ENCODE measurements at places on chromosomes 13 and 19.

DNA sequence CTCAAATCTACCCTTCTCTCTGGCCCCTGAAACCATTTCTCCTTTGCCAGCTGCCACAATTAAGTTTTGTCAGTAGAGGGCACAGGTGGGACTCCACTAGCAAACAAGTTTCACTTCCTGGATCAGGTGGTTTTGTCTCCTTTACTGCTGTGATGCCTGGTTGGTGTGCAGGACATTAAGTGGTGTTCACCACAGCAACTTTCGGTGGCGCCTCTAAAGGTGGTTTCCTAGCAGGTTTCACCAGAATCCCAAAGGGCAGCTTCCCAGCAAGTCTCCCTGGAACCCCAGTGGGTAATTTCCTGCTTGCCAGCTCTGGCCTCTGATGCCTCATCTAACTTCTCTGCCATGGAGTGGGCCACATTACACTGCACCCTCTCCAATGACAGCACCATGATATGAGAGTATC lies 16.6 kb downstream of the MED4 start:
- DNase-seq = no peak

DNA sequence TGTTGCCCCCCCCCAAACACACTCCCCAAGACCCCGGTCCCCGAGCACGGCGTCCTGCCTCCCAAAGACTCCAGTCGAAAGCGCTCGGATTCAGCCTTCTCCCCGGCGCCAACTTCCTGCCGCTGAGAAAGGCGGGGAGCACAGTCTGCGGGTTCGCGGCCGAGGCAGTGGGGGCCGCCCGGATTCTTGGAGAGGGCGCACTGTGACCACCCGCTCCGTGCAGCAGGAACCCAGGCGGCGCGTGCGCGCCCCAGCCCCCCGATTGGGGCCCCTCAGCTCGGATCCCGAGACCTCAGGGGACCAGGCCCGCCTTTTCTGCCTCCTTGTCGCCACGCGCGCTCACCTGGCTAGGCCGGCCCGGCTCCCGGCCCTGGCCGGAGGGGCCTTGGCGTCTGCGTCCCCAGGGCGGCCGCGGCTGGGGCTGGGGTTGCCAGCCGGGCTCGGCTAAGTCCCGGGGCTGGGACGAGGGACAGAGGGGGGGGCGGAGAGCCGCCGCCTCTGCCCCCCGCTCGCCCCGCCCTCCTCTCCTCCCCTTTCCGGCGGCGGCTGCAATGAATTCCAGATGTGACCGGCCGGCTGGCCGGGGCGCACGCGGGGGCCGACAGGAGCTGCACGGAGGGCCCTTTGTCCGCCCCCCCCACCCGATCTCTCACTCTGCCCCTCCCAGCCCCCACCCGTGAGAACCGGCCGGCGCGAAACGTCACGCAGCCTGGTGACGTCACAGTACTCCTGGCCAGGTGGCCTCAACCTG lies at the start of gene S1PR2:
Gene S1PR2 (minus strand): TSS at position 471 of the 751 bp plus-strand sequence. CDS start 6,426 bp downstream, outside the sequence.
- peak; percentile 38 for DNase-seq

DNA sequence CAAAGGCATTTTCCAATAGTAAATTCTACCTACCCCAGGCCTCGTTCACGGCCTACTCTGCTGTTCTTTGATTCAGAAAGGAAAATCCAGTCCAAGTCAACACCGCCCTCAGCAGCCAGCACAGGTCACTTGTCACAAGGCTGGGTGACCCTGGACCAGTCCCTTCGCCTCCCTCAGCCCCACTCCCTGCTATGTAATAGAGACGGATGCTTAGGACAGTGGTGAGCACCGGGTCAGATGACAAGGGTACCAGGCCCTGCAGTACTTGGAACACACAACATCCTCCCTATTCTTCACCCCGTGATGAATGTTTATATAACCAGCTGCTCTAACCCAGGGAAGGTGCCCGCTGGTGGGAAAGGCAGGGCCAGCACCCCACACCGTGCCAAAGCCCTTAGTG lies 14.3 kb downstream of the LATS2 start:
- DNase-seq = no peak

- peak; percentile 36 for DNase-seq
Observed at GRCh38 chr19:55809381-55810058, 22.3 kb downstream of the NLRP11 start.

- DNase-seq = no peak
Observed at GRCh38 chr13:108527844-108528243, 101.6 kb upstream of the MYO16 start.

- DNase-seq = no peak
Observed at GRCh38 chr13:62433660-62434059, 1018.0 kb upstream of the PCDH20 start.

DNA sequence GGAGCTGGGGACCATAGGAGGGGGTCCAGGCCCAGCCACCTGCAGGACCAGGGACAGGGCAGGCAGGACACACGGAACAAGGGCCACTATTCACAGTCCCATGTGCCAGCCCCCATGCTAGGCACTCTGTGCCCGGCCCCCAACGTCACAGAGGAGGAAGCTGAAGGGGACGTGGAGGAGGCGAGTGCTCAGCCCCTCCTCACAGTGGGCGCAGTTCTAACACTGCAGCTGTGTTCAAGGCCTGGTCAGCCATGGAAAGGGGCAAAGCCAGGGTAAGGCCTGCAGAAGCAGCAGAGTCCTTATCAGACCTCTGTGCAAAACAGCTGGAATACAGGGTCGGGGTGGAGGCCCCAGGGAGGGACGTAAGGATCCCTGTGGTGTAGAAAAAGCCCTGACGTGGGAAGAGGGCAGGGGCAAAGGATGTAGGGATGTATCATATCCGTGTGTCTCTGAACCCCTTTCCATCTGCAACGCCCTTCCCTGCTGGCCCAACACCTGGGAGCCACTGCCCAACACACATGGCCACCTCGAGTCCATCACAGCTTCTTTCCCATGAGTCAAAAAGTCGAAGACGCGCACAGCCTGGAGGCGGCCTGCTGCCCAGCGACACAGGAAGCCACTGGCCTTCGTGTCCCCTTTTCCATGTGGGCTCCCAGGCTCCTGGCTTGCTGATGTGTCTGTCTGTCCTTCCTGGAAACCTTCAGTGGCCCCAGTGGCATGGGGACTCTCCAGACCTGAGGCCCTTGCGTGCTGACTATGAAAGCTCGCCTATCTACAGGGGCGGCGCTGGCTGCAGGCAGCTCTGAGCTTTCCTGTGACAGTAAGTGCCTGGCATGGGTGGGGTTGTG lies 28.0 kb downstream of the SH3GL1 start:
- no peak for DNase-seq

GRCh38 chr13:72457151-72457550 lies 270.3 kb downstream of the MZT1 start:
- no peak for DNase-seq

DNA sequence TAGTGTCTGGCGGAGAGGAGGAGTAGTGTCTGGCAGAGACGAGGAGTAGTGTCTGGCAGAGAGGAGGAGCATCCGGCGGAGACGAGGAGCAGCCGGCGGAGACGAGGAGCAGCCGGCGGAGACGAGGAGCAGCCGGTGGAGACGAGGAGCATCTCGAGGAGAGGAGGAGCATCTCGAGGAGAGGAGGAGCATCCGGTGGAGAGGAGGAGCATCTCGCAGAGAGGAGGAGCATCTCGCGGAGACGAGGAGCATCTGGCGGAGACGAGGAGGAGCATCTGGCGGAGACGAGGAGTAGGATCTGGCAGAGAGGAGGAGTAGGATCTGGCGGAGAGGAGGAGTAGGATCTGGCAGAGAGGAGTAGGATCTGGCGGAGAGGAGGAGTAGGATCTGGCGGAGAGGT lies 18.2 kb downstream of the C13orf46 start:
- DNase-seq = no peak

GRCh38 chr19:29636553-29637360 lies 28.5 kb upstream of the PLEKHF1 start:
- DNase-seq = no peak

DNA sequence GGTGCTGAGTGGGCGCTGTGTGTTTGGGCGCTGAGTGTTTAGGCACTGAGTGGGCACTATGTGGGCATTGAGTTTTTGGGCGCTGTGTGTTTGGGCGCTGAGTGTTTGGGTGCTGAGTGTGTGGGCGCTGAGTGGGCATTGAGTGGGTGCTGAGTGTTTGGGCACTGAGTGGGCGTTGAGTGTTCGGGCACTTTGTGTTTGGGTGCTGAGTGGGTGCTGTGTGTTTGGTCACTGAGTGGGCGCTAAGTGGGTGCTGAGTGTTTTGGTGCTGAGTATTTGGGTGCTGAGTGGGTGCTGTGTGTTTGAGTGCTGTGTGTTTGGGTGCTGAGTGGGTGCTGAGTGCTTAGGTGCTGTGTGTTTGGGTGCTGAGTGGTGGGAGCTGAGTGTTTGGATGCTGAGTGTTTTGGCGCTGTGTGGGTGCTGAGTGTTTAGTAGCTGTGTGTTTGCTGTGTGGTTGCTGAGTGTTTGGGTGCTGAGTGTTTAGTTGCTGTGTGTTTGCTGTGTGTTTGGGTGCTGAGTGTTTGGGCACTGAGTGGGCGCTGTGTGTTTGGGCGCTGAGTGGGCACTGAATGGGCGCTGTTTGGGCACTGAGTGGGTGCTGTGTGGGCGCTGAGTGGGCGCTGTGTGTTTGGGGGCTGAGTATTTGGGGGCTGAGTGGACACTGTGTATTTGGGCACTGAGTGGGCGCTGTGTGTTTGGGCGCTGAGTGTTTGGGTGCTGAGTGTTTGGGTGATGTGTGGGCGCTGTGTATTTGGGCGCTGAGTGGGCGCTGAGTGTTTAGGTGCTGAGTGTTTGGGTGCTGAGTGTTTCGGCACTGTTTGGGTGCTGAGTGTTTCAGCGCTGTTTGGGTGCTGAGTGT lies 47.2 kb upstream of the F7 start:
- DNase-seq = no peak

- no peak for DNase-seq
Observed at GRCh38 chr13:97627566-97627965, 193.6 kb downstream of the RAP2A start.

GRCh38 chr13:110942248-110942981 lies 27.5 kb upstream of the ANKRD10 start:
- DNase-seq = no peak

GRCh38 chr19:52237197-52237596 lies 32.2 kb upstream of the ZNF766 start:
- no peak for DNase-seq

- DNase-seq = no peak
Observed at GRCh38 chr13:26719356-26719945, 41.1 kb downstream of the GPR12 start.

GRCh38 chr13:103354171-103354570 lies 288.0 kb upstream of the SLC10A2 start:
- DNase-seq = no peak

GRCh38 chr13:114066956-114067355 lies 65.5 kb downstream of the RASA3 start:
- no peak for DNase-seq

GRCh38 chr13:73467125-73467524 lies 408.3 kb downstream of the KLF5 start:
- DNase-seq = no peak

DNA sequence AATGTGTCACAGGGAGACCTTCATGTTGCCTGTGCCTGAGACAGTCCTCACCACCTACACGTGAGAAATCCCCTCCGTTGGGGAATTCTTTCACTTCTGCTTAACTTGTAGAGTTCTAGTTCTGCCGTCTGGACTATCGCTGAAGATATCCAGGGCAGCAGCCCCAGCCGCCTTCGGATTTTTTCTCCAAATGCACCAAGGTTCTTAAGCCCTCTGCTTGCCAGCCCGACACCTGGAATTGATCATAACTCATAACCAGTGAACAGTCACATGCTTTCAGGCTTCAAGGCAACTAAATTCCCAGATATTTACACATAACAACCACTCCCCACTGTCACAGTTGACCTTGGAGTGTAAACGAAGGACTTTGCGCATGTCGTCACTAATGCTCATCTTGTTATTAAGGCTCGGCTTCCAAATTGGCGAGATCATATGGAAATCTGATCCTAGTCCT lies 114.4 kb downstream of the RAB20 start:
- DNase-seq = no peak

GRCh38 chr19:49398001-49398615 lies 10.1 kb downstream of the KASH5 start:
- DNase-seq = no peak

DNA sequence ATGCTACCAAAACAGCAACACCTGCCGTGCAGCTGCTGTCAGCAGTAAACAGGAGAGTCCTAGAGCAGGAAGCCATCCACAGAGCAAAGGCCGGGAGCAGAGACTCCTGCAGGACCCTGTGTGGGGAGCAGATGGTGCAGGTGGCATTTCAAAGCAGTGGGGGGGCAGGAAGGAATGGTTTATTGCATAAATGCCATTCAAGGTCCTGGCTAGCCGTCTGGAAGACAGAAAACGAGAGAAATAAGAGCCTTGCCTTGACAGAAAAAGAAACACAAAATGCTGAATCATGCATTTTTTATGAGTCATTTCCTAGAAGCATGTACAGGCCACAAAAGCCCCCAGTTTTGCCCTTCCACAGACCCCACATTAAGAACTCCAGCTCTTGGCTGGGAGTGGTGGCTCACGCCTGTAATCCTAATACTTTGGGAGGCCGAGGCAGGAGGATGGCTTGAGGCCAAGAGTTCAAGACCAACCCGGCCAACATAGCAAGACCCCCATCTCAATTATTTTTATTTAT lies 5.4 kb downstream of the RSPH6A start:
- no peak for DNase-seq

- DNase-seq = no peak
Observed at GRCh38 chr13:24032252-24032651, 128.3 kb upstream of the SPATA13 start.

GRCh38 chr13:24223341-24224231 lies 63.1 kb downstream of the SPATA13 start:
- DNase-seq = no peak

- peak; percentile 38 for DNase-seq
Observed at GRCh38 chr19:15101479-15102082, 5.6 kb upstream of the SYDE1 start.

GRCh38 chr13:112450118-112450903 lies 74.2 kb downstream of the SPACA7 start:
- no peak for DNase-seq

GRCh38 chr19:58083021-58083420 lies 15.0 kb downstream of the ZSCAN18 start:
- no peak for DNase-seq

GRCh38 chr13:42532561-42533335 lies 41.2 kb upstream of the TNFSF11 start:
- no peak for DNase-seq

DNA sequence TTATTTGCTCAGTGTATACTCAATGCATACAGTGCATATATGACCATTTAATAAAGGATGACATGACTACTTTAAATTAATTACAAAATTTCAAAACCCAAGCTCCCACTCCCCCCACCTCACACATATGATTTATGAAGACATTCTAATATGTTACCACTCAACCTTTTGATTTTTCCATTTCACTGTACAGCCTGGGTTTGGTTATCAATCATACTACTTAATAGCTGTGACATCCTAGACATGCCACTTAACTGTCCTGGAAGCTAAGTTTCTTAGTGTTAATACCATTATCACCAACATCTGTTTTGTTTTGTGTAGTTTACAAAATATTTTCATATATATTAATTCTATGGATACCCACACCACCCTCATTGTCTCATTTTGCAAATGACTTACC lies 42.2 kb downstream of the UBL3 start:
- DNase-seq = no peak

DNA sequence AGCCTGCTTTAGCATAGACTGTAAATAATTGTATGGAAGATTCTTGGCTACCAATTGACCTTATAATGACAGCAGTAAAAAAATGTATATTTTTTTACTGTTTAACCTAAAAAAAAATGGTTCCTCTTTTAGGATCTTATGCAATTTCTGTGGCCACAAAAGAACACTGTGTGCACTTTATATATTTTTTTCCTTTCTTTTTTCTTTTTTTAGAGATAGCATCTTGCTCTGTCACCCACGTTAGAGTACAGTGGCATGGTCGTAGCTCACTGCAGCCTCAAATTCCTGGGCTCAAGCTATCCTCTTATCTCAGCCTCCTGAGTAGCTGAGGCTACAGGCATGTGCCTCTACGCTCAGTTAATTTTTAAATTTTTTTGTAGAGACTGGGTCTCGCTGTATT lies 6.1 kb downstream of the FLT3 start:
- DNase-seq = no peak

- DNase-seq = no peak
Observed at GRCh38 chr19:32070101-32070500, 275.3 kb upstream of the ZNF507 start.

Measured in stimulated activated CD8-positive, alpha-beta memory T cell treated with anti-CD3 and anti-CD28 coated beads, Interleukin-7, amount 100 ng/mL, for 48 hours (primary cell).